ENCODE measurements at places on chromosomes 16 and 17.

DNA sequence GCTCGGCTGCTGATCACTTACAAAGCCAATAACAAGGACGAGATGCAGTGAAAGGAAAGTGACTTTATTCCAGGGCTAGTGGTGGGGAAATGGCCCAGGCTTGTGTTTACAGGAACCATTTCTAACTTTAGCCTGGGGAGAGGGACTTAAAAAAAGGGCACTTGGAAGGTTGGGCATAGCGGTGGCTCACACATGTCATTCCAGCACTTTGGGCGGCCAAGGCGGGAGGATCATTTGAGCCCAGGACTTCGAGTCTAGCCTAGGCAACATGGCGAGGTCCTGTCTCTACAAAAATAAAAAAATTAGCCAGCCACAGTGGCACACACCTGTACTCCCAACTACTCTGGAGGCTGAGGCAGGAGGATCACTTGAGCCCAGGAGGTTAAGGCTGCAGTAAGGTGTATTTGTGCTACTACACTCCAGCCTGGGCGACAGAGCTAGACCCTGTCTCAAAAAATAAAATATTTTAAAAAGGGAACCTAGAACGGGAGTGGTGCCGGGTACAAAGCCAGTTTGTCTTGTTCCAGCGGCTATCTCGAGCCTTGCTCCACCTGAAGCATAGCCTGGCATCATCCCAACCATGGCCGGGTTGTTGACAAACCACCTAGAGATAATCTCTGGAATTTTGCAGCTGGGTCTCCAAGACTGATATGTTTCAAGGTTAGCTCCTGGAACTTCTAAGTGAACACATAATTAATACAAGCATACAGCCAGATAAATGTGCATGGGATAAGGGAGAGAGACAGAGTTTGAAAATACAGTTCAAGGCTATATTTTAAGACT lies 5.7 kb upstream of the TVP23A start:
- DNase-seq, result no peak

- DNase-seq, result no peak
These were observed 5.0 kb downstream of the SEC14L1 start for GRCh38 chr17:77145612-77146245.

GRCh38 chr16:49866595-49867071 lies 10.7 kb upstream of the ZNF423 start:
- no peak for DNase-seq

GRCh38 chr17:77332034-77332971 lies 191.5 kb downstream of the SEC14L1 start:
- DNase-seq, result no peak

DNA sequence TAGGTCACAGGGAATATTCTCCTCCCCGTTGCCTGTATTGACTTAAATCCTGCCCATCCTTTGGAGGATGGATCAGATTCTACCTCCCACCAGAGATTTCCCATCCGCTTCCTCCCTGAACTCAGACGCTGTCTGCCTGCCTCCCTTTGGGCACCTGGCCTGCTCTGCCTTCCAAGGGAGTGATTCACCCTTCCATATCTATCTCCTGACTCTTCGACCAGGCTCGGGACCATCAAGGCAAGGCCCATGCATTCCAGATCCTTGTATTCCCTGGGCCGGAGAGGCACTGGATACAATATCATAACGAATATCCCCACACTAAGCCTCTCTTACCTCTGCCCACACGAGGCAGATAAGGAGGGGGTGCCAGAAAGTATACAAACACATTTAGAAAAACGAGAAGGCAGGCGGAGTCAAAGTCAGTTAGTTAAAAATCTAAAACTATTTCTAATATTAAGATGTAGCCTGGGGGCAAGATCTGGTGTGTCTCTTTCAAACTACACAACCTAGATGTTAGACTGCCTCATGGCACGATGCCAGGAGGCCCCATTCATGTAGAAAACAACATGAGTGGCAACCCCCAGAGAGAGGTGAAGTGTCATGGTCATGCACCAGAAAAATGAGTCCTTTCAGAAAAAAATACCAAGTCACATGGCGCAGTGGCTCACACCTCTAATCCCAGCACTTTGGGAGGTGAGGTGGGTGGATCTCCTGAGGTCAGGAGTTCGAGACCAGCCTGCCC lies 9.2 kb downstream of the PMP22 start:
- DNase-seq, result no peak

DNA sequence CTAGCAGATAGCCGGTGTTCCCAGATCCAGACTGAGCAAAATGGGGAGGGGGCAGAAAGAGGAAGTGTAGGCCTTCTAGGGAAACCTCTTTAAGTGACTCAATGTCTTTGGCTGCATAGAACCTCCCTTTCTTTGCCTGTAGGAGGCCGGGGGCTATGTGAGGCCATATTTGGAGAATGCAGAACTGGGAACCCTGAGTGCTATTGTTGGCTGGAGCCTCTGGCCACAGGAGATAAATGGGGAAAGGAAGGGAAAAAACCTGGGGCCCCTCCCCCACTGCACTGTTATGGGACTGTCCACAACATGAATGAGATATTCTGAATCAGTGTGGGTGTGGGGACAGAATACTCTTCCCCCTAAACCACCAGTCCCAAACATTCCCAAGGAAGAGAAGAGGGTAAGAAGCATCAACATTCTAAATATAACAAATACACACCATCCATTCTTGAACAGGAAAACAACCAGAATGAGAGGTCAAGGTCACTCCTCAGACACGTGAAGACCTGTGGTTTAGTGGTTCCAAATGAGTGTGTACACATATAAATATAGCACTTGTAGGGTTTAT lies 2.4 kb downstream of the VPS25 start:
- no peak for DNase-seq
